Activated CD4-positive, alpha-beta T cell treated with anti-CD3 and anti-CD28 coated beads, Interleukin-2, Interleukin-6, amounts not matched to agents 100 ng/mL and 50 ng/mL, durations not matched to agents 16 hours and 8 hours (primary cell): ENCODE measurements at places on chromosomes 3 and 15.
A peak's percentile ranks its signal among the peaks of the same experiment; 100 is the strongest.

- DNase-seq = peak; percentile 81
Measured at GRCh38 chr3:108292905-108293328, 3.4 kb upstream of the HHLA2 start.

GRCh38 chr15:65963911-65964482, 94.7 kb downstream of the RAB11A start:
- no peak for DNase-seq

DNA sequence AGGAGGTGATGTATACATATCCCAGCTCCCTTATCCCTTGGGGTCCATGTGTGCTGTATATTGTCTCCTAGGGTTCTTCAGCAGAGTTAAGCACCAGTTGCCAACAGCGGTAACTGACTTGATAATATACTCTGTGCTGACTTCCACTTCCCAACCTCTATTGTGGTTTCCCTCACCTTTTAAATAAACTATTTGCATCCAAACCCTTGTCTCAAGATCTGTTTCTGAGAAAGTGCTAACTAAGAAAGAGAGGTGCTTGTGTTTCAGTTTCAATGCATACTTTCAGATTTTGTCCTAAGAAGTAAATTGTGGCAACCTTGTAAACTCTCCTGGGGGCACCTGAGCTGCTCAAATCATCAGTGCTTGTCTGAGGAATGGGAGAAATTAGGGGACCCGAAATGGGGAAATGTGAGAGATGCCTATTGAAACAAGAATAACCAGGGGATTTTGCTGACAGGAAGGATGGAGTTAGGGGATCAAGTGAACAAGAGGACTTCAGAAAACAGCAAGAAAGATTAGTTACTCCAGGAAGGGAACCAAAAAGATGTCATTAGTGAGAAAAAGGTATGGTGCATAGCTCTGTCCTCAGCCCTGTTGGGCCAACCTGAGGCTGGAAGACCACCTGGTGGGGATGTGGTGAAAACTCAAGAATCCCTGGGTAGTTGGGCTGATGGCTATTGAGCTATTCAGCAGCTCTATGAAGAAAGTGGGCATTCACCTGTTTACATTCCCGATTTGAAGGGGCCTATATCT, 50.9 kb upstream of the MRPL3 start:
- peak; percentile 36 for DNase-seq

DNA sequence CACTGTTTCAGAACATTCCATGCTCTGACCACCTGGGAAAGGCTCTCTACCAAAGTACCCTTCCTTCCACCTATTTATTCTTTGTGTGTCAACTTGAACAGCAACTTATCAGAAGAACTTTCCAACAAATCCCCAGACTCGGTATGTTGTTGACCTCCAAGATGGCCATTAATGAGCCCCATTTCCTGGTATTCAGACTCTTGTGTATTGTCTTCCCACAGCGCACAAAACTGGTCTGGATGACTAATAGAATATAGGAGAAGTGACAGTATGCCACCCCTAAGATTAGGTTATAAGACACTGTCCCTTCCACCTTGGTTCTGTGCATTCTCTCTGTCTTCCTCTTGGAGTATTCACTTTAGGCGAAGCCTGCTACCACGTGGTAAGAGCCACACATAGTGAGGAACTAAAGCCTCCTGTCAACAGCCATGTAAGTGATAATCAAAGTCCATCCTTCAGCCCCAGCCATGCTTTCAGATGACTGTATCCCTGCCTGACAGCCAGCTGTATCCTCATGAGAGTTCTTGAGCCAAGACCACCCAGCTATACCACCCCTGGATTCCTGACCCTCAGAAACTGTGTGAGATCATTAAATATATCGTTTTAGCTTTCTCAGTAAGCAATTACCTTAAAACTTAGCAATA, 481.7 kb downstream of the MAGI1 start:
- DNase-seq = no peak

DNA sequence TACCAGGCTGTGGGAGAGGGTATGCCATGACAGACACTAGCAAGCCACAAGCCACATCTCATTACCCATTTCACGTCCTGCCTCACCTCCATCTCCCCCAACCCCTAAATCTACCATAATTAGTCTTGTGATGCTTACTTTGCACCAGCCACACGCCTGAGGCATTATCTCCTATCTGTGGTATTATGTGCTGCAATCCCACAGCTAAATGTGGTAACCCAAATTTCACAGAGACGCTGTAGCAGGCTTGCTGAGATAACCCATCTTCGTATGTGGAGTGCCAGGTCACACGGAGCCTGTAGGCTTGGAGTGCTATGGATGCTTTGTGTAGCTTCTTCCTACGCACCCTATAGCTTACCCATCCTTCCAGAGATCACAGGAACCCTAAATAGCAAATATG, 256.7 kb upstream of the KCNH8 start:
- DNase-seq = peak; percentile 32
